ENCODE measurements at places on chromosomes 6 and 20.

DNA sequence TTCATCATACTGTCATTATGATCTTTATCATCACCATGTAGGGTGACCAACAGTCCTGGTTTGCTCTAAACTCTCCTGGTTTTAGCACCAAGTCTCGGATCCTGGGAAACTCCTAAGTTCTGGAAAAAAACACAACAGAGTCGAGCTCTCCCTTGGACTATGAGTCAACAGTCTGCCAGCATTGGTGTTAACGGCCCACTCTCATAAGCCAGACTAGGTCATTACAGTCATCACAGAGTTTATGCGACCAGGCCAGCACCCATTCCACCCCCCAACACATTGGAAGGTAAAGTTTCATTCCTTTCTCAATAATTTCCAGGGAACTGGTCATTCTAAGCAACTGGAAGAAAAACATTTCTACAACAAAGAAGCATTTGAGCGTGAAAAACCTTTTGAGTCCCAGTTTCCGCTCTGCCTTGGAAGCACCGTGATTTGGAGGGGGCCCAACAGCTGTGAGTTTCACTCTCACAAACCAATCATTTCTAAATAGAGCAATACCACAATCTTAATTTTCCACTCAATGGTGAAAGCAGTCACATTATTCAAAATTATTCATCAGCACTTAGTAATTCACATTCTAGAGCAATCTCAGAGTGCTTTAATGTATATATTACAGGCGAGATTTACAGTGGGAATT, 445.0 kb downstream of the CDH26 start:
- DNase-seq = no peak

DNA sequence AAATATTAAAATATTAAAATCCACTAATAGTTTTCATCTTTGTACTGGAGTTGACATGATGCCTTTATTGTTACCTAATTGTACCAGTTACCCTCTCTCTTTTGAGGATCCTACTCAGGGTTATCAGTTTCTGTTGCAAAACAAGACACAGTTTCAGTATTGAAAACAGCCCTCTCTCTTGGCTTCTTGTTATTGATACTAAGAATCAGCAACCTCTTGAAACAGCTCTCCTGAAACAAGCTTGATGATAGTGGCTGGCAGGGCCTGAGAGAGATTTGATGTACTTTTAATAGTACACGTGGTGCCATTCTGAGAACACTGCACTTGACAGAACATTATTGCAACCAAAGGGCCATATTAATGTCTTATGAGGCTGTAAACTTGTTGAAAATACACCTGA, 64.9 kb upstream of the MEI4 start:
- no peak for DNase-seq

- DNase-seq = no peak
Measured at GRCh38 chr6:142698751-142699150, 246.2 kb downstream of the HIVEP2 start.

DNA sequence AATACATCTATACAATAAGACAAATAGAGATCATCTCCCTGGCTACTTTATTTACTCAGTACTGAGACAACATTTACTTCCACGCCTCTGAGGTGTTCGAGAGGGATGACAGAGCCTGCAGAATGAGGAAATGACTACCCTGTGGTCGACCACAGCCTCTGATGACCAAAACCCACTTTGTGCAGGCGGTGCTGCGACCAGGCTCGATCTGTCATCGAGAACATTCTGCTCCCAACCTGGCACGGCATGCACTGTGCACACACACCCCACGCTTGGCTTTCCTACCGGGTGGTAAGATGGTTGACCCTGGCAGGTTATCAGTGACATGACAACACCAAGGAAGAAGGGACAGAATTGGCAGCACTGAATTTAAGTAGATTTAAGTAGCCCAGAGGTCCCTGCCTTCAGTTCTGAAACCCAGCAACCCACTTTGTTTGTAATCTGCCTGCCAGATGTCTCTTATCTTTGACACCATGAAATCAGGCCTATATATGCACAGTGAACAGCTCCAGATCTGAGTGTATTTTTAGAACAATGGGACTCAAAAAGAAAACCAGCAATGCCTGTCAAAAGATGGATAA, 42.6 kb downstream of the TTI1 start:
- peak; percentile 61 for DNase-seq

DNA sequence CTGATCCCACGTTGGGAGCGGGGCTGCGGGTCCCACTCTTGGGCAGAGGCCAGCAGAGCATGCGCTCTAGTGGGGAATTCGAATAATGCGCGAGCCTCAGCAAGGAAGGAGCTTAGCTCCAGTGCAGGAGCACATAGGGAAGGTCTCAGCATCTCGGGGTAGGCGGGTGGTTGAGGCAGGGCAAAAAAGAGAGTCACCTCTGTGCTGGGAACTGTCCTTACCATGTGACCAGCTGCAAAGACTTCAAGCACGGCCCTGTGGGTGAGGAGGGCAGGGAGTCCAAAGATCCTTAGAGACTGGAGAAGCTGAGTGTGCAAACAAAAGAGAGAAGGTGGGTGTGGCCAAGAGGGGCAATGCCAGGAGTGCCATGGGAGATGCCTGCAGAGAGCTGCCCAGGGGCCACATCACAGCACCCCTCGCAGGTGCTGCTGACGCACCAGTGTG, 79.2 kb upstream of the CD93 start:
- no peak for DNase-seq

GRCh38 chr6:52815167-52816092, 11.8 kb upstream of the GSTA1 start:
- peak; percentile 50 for DNase-seq

GRCh38 chr6:160520043-160520904, 143.8 kb downstream of the LPA start:
- peak; percentile 83 for DNase-seq

- no peak for DNase-seq
Measured at GRCh38 chr20:41392295-41392694, 25.7 kb upstream of the EMILIN3 start.

GRCh38 chr6:21679761-21680265, 86.3 kb downstream of the SOX4 start:
- DNase-seq = no peak

GRCh38 chr20:20051767-20052073, 546 bp downstream of the CRNKL1 start:
- no peak for DNase-seq

GRCh38 chr6:8225113-8225512, 122.8 kb upstream of the EEF1E1 start:
- DNase-seq = no peak

DNA sequence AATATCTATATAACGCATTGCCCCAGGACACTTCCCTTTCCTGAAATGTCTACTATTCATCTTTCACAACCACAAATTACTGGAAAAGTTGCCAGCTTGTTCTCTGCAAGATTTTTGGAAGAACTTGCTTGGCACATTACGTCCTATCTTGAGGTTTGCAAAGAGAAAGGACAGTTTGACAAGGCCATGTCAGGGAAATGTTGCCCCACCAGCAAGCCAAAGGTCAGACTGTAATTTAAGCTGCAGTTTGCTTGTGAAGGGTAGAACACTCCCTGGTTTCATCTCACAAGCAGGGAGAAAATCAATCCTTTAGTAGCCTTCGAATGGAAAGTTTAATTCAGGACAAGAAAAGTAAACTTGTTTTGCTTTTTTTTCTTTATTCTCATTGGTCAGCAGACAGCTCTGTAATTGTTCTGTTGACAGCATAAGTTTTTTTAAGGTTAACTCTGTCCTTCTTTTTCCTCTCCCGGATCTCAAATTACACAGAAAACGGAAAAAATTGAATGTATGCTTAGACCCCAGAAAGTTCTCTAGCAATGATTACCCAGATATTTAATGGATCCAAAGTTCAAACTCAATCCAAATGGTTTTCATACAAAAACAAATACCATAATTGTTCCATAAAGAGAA, 541.8 kb upstream of the NRSN1 start:
- DNase-seq = no peak

DNA sequence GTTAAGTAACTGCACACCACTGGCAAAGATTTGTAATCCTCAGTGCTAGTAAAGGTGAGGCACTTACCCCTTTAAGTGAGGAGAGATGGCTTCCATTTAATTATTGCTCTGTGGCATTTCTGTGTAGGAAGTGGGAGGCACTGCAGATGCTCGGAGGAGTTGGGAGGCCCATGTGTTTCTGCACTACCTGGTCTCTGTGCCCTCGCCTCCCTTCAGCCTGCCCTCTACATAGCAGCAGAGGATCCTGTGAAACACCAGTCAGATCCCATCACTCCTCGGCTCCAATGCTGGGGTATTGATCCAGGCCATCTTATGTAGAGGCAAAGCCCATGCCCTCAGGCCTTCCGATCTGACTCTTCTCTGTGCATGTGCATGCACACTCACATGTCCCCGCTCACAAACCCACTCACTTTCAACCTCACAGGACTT, 67.0 kb downstream of the SLX4IP start:
- peak; percentile 12 for DNase-seq

DNA sequence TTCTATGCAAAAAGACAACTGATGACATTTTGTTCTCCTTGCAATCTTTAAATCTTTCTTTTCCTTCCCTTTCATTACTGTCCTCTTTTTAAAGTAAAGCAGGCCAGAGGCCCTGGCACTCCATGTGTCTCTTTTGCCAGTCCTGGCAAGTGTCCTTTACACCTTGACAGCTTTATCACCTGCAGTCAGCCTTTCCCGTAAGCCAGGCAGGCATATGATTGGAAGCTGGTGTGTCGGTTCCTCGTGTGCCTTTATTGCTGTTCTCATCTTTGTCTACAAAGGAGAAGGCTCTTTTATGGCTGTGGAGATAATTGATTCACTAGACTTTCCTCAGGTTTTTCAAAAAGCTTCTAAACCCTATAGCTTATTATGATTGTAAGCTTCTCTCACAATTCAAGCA, 162.3 kb upstream of the FBXL4 start:
- DNase-seq = no peak

DNA sequence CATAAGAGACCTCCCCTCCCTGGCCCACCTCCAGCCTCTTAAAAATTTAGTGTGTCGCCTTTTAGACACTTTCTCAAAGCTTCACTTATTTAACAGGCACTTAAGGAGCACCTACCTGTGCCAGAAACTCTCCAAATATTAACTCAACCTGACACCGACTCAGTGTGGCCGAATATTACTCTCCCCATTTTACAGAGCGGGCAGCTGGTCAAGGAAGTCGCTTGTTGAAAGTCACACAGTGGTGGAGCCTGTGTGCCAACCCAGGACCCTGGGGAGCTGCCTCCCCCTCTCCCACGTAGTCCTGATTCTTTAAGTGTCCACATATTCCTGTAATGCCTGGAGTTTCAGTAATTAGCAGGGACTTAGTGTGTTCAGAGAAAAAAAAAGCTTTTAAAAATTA, 1.0 kb upstream of the PMEPA1 start:
- no peak for DNase-seq

DNA sequence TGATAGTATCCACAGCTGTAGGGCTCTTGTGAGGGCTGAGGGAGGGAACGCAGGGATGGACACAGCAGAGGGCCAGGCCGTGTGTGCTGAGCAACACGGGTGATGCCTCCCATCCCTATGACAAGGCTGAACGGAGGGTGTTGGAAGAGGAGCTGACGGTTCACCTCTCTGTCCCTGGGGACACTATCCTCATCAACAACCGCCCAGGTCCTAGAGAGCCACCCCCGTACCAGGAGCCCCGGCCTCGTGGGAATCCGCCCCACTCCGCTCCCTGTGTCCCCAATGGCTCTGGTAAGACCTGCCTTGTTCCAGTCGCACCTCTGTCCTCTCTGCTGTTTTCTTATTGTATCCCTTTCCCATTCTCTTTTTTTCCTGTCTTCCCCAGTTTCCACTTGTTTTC, 10.1 kb downstream of the DDR1 start:
- DNase-seq = no peak
